ENCODE measurements at places on chromosomes 5 and 9.

GRCh38 chr5:129103397-129103796 is 8.8 kb downstream of the ISOC1 start:
- no peak for DNase-seq

DNA sequence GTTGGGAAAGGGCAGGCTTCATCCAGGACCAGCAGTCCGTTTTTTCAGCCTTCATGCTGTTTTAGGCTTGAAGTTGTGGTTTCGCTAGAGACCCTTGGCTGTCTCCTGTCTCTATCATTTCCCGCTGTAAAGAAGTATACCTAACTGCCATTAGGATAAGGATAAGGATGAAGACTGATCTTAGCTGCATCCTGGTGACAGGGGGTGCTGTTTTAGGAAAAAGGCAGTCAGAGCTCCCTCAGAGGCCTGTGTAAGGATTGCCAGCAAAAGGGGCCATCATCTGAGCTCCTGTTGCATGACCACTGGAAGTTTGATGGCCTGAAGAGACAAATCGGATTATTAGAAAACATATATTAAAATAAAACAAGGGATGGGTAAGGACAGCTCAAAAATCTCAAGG is 64.8 kb upstream of the FGF10 start:
- no peak for DNase-seq

GRCh38 chr9:34059281-34059680 is 10.6 kb upstream of the UBAP2 start:
- no peak for DNase-seq

DNA sequence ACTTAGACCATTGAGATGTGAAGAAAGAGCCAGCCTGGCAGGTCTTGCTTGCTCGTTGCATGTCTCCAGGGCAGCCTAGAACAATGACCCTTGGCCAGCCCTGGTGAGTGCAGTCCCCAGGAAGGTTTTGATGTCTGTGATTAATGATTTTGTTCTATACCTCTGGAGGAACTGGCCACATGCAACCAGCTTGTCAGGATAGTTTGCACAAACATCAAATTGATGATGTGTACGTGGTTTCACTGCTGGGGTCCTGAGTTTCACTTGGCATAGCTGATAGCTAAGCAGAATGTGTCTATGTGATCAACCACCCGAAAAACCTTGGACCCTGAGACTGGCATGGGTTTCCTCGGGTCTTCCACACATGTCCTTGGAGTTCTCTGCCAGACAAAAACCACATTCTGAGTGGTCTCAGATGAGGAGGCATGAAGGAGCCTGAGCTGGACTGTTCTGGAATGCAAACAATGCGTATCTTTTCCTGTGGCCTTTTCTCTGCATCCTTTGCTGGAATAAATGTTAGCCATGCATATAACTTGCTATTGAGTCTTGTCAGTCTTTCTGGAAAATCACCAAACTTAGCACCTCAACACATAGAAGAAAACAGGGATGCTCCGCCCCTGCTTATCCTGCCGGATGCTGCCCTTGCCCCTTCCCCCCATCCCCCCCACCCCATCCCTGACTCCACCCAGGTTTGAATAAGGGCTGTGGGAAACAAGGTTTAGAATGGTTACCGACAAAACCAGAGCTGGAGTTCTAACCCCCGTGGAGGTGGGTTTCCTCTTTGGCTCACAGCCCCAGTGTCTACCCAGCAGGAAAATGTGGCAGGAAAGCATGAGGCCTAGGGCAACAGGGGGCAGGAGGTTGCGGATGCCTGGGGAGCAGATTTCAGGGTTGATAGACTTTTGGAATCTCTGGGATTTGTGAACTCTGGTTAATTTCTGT is 50.1 kb upstream of the ANKRD33B start:
- peak; percentile 71 for DNase-seq

GRCh38 chr9:81141961-81142360 is 547.4 kb downstream of the TLE1 start:
- DNase-seq, result no peak

DNA sequence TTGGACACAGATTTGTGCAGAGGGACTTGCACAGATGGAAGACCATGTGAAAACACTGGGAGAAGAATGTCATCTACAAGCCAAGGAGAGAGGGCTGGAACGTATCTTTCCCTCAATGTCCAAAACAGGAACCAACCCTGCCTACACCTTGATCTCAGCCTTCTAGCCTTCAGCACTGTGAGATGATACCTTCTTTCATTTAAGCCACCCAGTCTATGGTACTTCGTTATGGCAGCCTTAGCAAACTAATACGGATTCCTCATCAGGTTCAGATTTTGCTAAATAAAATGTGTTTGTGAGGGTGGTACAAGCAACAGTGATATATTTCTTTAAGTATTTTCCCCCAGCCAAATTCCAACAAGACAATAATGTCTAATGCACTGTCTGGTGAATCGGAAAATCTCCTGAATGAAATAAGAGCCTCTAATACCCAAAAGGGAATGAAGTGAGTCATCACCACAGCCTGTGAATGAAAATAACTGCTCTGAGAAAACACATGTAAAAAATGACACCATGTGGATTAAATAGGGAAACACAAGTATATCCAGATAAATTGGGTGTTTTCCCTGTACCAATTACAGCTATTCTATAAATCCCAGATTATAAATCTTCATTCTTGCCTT is 182.8 kb upstream of the TARS1 start:
- DNase-seq, result peak; percentile 65

DNA sequence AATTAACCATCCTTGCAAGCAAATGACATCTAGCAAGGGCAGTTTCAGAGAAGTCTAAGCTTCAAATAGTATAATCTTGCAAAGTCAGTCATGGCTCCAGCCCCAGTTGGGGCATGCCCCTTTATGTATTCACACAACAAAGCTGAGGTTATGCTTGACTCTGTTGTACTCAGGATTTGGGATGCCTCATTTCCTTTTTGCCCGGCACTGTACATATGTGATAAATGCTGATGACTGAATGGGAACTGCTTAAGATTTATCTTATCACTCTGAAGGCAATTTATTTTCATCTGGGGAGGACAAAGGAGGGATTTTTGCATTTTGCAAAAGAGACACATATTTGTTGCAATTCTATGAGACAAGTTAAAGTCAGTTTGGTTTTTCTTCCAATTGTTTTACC is 219.2 kb downstream of the TRPM3 start:
- DNase-seq, result no peak

GRCh38 chr9:5841771-5842573 is 9.1 kb upstream of the ERMP1 start:
- no peak for DNase-seq

GRCh38 chr5:173313351-173313801 is 14.8 kb downstream of the STC2 start:
- DNase-seq, result no peak

DNA sequence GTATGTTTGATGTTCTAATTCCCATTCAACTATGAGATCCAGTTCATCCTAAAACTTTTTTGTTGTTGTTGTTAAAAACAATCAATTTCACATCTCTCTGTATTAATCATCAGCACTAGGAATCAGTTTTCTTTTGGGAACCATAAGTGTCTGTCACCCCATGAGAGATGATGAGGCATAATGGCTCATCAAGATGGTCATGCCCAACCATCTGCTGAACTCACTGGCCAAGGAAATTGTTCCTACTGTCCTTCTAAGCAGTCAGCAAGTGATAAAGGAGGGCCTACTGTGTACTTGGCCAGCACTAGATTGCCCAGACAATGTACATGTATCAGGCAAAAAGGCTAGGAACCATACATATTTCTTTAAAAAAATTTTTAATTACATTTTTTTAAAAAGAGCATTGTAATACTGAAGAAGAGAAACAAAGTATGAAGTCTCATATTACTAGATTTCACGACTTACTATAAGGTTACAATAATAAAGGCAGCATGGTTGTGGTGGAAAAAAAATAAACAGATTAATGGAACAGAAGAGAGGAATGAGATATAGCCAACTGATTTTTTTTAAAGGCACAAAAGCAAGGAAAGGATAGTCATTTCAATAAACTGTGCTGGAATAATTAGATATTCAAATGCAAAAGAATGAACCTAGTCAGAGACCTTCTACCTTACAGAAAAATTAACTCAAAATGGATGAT is 458.3 kb downstream of the SPOCK1 start:
- DNase-seq, result no peak

DNA sequence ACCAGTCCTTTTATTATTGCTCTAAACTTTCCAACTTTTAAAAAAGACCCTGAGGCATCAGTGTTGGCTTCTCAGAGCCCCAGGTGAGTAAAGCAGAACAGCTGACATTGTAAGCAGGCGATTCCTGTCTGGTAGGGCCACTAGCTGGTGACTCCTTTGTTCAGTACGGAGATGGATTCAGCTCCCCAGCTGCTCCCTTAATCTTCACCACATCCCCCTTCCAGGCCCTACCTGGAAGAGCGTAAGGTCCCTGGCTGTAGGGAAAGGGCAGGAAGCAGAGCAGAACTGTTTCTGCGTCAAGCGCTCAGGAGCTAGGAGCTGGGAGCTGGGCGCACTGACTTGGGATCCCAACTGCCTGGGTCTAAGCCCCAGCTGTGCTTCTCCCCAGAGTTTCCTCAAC is 203.7 kb upstream of the TAS2R1 start:
- DNase-seq, result no peak

DNA sequence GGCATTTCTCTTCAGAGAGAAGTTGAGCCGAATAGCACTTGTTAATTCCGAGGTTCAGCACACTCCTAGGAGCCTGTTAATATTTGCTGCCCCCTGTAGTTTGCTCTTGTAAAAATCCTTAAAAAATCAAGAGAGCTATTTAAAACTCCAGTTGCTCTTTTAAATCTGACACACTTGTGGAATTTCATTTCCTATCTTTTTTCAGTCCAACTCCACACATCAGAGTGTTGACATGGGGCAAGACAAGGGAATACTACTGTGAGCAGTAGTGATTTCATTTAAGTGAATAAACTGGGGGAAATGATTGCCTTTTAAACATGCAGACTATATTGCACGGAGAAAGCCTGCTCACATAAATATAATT is 1096.3 kb upstream of the DMAC1 start:
- DNase-seq, result no peak

GRCh38 chr9:22009506-22009867 is 382 bp upstream of the CDKN2B start:
- DNase-seq, result no peak

GRCh38 chr5:102241809-102242421 is 54.2 kb downstream of the SLCO4C1 start:
- no peak for DNase-seq

DNA sequence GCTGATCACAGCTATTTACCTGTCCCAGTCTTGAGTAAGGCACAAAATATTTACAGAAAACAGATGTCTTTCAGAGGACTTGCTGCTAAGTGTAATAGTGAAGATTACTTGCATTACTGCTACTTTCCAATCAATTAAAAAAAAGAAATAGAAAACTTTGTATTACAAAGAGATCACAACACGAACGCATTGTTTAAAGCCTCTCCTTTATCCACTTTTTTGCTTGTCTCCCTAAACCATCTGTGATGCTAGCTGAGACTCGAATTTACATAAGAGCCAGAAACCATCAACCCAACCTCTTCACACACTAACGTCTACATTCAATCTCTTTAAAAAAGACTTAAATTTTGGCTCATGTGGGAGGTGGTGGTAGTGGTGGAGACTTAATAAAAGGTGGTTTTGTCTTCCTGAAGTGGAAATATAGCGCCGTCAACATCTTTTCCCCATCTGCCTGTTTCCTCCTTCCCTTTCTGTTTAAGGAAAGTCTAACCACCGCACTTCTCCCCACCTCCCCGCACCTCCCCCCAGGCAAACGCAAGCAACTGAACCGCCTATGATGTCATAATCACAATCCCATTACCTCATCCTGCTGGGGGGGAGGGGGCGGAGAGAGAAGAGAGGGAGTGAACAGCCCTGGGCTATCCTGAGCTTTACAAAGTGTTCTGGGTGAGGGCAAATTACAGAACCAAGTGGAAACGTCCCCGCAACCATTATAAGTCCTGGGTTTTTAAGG is 948 bp upstream of the FAM53C start:
- peak; percentile 79 for DNase-seq

- no peak for DNase-seq
Observed at GRCh38 chr9:97076238-97076637, 37.3 kb upstream of the CTSV start.

GRCh38 chr9:37897665-37898064 is 6.3 kb downstream of the SLC25A51 start:
- DNase-seq, result no peak

- DNase-seq, result no peak
Observed at GRCh38 chr5:20572614-20573013, 584.6 kb upstream of the CDH18 start.

GRCh38 chr5:103951776-103952175 is 389.2 kb upstream of the NUDT12 start:
- no peak for DNase-seq

- DNase-seq, result peak; percentile 66
Observed at GRCh38 chr5:124583469-124584350, 162.7 kb downstream of the ZNF608 start.

DNA sequence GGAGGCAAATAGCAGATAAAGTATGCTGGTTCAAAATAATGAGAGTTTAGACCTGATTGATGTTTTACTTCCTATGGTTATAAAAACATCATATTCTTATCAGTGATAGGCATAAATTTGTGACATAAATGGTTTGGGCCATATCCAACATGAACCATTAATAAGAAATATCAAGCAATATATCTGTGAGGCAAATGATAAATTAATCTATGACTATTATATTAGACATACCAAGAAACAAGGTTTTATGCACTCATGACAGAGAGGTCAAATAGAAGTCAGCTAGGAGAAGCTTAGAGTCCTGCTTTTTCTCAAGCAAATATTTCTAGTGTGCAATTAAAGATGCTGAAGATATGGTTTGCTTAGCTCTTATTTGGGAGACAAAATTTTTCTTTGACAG is 10.4 kb downstream of the SMIM3 start:
- no peak for DNase-seq
